ENCODE measurements at places on chromosomes 7 and 10.
A peak's percentile ranks its signal among the peaks of the same experiment; 100 is the strongest.

GRCh38 chr10:18651324-18652007 is at the start of gene NSUN6:
TSS of gene NSUN6 (minus strand) at chr10:18651587. CDS start at chr10:18651203, 384 bp downstream.
- DNase-seq, result peak; percentile 88

DNA sequence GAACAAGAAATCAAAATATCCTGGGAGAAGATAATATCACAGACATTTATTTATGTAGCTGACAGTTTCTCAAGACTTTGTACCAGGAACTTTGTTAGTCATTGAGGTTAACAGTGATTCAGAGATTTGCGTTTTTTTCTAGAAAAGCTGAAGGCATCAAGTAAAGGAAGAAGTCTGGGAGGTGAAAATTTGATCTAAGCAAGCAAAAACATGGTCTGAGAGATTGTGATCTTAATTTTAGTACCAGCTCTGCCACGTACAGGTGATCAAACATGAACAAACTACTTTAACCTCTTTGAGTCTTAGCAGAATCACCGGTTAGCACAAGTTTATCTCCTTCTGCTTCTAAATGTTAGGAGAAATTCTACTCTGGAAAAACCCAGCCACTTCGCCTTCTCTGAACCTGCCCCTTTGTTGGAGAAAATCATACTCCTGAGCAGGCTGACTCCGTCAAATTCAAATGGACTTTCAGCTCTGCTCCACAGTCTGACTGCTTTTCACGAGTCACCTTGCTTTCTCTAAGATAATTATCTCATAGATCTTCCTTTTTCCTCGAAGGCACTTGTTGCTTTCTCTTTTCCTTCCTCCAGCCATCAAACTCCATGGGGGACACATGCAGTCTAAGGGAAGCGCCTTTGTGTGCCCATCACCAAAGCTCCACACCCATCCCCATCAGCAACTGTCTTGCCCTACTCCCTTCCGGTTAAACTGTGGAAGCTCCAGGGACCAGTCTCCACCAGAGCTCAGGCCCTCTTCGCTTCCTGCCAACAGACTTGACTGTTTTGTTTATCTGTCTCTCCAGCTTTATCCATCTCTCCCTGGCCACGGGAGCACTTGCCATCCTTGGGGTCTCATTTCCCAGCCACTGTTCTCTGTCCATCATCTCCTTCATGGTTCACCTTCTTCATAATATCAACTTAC is 86.3 kb downstream of the PRKCQ start:
- no peak for DNase-seq

- DNase-seq, result no peak
These were observed 880.9 kb downstream of the ANKRD7 start for GRCh38 chr7:119105381-119105780.

DNA sequence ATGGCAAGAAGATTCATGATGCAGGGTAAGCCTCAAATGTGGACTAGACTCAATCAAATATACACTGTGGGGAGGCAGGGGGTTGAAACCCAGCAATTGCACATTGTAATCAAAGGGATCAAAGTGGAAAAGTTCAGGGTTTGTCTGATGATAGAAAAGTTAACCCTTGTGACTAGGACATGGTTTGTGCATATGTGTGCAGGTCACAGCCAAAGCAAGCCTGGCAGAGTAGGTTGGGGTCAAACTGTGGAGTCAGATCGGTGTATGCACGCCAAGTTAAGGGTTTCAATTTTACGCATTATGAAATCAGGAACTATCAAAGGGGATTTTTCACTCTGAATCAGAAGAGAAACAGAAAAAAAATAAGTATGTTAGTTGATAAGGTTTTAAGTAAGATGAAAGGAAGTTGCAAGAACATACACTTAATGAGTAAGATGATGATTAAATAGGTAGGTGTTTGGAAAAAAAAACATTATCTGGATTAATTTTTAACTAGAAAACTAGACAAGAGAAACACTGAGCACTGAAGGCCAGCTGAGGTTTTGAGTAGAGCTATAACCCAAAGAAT is 188.3 kb downstream of the DGKB start:
- DNase-seq, result no peak

GRCh38 chr7:35508623-35509400 is 186.1 kb downstream of the HERPUD2 start:
- no peak for DNase-seq

- peak; percentile 95 for DNase-seq
These were observed 251.4 kb upstream of the CTBP2 start for GRCh38 chr10:125411724-125412123.

DNA sequence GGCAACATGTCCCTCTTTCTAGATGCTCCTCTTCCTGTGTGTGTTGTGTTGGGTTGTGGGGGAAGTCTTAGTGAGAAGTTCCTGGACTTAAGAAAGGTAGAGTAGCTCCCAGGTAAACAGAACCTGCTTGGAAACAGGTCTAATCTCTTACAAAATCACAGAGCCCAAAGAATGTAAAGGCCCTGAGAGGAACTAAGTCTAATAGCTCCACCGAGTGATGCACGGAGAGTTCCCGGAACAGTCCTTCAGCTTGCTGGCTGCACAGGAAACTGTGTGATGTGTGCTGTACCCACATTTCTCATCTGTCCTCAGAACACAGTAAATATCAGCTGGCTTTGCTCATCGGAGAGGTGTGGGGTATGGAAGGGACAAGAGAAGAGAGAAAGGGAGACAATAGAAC is 182.6 kb upstream of the LYZL1 start:
- DNase-seq, result no peak

GRCh38 chr7:110853263-110853662 is 237.7 kb upstream of the LRRN3 start:
- DNase-seq, result no peak

GRCh38 chr7:129213828-129214227 is 11.0 kb upstream of the AHCYL2 start:
- DNase-seq, result no peak

- DNase-seq, result no peak
These were observed 19.7 kb upstream of the ZNF862 start for GRCh38 chr7:149818536-149818840.

DNA sequence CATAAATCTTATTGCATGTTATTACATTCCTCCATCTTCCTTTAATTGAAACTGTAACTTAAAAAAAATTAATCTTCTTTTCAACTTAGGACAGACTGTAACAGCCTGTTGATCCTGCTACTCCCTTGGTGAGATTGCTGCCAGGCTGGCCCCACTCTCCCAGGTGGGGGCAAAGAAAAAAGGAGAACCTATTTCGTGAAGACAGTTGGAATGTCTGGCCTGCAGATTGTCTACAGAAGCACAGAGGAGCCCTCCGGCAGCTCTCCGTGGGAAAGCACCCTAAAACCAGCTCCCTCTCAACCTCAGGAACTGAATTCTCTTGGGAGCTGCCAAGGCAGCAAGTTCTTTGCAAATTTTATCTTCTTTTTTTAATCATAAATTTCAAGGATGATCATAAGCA is 32.8 kb downstream of the GRB10 start:
- DNase-seq, result no peak

DNA sequence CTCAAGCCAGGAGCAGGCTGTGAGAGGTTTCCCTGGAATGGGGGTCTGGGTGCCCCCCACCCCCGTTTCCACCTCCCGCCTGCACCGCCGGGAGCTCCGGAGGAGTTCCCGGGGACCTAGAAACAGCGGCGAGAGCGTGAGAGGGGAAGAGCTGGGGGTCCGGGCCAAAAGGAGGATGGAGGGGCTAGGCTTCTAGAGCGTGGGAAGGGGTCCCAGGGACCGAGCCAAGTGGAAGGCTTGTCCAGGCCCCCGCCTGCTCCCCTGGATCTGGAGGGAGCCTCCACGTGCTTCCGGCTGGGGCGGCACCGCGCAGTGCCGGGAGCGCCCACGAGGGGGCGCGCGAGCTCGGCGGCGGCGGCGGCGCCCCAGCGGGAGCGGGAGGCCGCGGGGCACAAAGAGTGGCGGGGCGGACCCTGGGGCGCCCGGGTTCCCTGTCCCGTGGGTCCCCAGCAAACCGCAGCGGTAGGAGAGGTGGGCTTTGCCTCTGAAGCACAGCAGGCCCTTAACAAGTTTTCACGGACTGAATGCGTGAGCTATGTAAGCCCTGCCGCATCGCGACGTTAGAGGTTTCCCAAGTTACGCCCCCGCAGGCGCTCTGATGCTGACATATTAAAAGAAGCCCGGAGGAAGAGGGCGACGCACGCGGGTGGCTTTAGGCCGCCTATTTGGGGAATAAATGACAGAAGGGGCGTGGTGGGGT is 104.4 kb upstream of the LRRC4 start:
- DNase-seq, result peak; percentile 21

DNA sequence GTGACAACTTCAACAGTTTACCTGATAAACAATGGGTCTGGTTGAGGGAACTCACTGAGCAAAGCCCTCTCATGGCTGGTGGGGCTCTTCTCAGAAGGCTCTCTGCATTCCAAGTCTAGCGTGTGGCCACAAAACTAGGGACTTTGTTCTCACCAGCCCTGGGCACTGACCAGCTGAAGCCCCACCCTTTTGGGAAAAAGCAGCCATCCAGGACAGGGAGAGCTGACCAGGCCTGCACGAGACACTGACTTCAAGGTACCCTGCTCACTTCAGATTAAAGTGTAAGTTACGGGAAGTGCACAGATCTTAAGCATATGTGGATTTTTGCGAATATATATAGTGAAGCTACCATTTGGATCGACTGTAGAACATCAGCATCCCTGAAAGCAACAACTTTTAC is 67.4 kb upstream of the LRRC4 start:
- no peak for DNase-seq

GRCh38 chr7:24108906-24109376 is 175.0 kb upstream of the NPY start:
- no peak for DNase-seq
